ENCODE measurements at places on chromosomes 16 and 17.

- DNase-seq, result no peak
Measured at GRCh38 chr16:59543641-59544040, 809.5 kb upstream of the GOT2 start.

- no peak for DNase-seq
Measured at GRCh38 chr16:85234310-85235204, 122.3 kb upstream of the CIBAR2 start.

DNA sequence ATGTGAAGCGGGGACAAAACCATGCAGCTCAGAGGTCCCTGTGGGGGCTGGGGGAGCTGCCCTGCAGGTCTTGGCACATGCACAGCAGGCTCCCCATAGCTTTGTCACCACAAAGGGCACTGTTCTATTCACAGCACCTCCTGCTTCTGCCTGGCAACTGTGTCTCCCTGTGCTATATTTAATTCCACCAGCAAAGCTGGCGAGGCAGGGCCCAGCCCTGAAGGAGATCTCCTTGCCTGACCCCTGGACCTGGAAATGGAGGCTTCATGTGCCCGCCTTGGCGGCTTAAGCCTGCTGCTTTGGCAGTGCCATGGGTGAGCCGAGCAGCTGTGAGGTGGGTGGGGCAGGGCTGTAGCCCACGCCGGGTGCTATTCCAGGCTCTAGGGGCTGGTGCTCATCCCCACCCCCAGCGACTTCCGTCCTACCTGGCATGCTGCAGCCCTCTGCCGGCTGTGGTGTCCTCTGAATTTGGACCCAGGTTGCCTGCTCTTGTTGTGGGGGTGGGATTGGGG is 6.8 kb downstream of the LDHD start:
- no peak for DNase-seq

- DNase-seq, result no peak
Measured at GRCh38 chr16:60328152-60328551, 1594.0 kb upstream of the GOT2 start.

DNA sequence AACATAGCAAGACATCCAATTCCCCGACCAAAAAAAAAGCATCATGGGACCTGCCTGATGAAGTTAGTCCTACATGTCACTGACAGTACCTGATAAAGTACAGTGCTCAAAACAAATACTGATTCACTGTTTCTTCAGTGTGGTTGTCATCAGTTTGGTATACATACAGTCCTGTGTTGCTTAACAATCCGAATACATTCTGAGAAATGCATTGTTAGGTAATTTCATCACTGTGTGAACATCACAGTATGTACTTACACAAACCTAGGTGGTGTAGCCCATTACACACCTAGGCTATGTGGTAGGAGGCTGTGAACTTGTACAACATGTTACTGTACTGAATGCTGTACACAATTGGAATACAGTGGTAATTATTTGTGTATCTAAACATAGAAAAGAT is 19.0 kb upstream of the FA2H start:
- no peak for DNase-seq

DNA sequence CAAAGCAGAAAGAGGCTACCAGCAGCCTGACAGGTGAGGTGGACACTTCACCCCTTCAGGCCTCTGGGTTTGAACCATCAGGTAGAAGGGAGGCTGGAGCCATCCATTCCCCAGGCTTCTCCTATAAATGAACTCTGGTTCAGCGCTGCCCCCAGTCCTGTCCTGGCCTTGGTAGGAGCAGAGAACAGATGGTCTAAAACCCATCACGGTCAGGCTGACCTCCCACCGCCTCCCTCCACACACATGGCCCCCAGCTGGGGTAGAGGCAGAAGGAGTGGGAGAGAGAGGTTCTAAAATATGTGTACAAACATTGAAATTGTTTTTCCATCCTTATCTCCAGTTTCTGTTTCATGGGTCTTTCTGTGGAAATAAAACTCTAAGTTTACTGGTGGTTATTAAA is 59.7 kb upstream of the DNAJA2 start:
- no peak for DNase-seq
